ENCODE measurements at places on chromosomes 12 and 14.
A peak's percentile ranks its signal among the peaks of the same experiment; 100 is the strongest.

GRCh38 chr12:57006809-57007475 lies 596 bp upstream of the ZBTB39 start:
- DNase-seq = no peak

- peak; percentile 11 for DNase-seq
Observed at GRCh38 chr14:97218691-97219430, 421.7 kb downstream of the VRK1 start.

GRCh38 chr12:45256721-45257120 lies 40.8 kb downstream of the ANO6 start:
- no peak for DNase-seq

DNA sequence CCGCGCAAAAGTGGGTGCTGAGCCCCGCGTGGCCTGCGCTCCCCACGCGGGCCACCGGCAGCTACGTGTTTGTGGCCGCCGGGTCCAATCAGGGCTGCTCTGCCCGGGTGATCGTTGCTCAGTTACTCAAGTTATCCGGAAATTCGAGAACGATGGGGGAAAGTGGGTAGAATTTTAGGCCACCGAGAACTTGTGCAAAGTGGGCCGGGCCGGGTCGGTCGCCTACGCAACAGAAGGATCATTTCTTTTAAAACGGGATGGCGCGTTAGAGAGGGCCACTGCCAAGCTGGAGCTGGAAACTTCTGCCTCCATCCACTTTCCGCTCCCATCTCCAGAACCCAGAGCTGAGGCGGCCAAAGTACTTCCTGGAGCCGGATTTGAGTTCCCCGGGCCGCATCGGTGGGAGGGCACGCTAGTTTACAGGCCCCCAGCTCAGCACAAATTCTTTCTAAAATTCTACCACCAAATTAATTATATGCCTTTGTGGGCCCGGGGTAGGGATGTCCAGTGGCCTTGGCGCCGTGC lies 3.5 kb downstream of the RFX4 start:
- no peak for DNase-seq

DNA sequence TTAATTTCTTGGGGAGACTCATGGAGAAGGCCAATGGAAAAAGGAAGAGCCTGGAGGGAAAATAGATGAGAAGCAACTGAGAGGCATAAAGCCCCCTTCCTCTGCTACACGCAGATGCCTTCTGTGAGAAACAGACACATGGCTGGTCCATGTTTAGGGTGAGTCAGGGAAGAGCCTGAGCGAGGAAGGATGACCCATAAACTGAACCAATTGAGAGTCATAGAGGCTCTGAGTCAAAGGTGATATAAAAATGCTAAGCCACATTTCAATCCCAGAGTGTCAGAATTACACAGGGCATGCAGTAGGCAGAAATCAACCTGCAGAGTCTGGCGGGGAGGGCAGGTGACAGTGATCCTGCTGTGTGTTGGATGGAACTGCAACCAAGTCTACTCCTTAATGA lies 30.1 kb upstream of the NEDD1 start:
- no peak for DNase-seq

DNA sequence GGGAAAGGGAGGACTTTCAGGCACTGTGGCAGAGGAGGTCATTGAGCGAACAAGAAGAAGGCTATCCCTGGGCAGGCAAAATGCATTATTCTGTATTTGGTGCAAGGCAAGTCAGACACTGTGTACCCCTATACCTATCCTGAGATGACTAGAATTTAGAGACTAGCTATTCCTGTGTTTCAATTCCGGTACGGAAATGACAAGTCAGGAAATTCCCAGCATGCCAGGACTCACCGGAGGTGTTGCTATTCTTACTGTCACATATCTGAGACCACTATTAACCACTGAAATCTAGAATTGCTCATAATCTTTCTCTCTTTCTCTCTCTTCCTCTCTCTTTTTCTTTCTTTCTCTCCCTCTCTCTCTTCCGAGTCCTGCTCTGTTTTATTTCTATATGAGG lies 297.1 kb downstream of the PDZRN4 start:
- DNase-seq = no peak

DNA sequence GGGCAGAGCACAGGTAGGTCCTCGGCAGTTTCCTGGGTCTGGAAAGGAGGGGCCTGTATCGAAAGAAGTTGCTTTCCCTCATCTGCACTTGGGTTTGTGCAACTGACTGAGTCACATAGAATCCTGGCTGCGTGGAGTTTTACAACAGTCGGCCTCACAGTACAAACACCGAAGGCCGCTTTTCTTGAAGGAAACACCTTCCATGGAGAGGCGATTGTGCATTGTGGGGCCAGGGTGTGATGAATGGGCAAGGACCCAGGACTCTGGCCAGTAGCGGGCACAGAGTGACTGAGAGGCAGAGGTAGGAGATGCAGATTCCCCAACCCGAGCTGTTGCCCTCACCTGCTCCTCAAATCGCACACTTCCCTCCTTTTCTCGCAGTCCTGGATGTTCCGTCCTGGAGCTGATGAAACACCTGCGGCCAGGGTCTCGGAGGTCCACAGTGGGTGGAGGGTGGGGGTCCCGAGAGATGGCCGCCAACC lies 7.7 kb downstream of the CCND2 start:
- no peak for DNase-seq

GRCh38 chr14:99671235-99672224 lies 12.6 kb upstream of the CYP46A1 start:
- peak; percentile 46 for DNase-seq

- no peak for DNase-seq
Observed at GRCh38 chr12:85273381-85274314, 6.4 kb upstream of the ALX1 start.

DNA sequence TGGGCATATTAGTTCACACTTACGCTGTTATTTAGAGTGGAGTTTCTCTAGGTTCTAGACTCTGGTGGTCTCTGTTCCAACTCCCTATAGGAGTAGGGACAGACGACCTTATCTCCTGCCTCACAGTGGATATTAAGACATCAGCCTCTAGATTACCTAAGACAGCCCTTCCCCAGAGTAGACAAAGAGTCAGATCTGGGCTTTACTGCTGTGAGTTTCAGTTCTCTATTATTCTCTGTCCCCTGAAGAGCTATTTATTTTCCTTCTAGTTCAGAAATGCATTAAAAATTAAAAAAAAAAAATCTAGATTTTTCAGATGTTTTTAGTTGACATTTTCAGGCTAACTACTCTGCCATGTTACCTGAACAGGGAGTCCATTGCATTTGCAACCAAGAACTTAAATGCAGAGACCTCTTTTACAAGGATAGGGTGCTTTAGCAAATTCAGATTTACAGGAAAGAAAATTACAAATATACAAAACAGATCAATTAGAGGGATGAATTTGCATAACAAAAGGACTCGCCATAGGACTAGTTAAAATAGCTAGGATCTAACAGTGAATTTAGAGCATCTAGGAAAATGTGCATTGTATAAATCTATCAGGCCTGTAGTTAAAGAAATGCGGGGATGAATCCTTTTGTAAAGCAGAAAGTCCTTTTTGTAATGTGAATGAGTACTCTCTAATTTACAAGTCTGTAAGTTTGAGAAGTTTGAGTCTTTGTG lies 381.4 kb downstream of the APAF1 start:
- no peak for DNase-seq

- DNase-seq = no peak
Observed at GRCh38 chr12:102498471-102498870, 18.1 kb upstream of the IGF1 start.

DNA sequence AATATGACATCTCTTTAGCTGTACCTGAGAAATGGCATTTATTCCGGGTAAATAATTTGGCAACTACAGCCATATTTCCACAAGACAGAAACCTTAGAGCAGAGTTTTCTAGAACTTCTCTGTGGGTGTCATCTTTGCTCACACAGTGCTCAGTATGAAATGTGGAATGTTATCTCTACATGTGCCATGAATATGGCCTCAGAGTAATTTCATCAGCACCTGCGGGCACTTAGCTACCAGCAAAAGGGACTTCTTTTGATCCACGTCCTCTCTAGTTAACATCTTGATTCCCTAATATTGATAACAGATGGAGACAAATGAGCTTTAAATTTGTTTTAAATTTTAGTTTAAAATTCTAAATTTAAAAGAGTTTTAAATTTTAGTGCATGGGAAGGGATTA lies 2.9 kb upstream of the ATG14 start:
- no peak for DNase-seq

DNA sequence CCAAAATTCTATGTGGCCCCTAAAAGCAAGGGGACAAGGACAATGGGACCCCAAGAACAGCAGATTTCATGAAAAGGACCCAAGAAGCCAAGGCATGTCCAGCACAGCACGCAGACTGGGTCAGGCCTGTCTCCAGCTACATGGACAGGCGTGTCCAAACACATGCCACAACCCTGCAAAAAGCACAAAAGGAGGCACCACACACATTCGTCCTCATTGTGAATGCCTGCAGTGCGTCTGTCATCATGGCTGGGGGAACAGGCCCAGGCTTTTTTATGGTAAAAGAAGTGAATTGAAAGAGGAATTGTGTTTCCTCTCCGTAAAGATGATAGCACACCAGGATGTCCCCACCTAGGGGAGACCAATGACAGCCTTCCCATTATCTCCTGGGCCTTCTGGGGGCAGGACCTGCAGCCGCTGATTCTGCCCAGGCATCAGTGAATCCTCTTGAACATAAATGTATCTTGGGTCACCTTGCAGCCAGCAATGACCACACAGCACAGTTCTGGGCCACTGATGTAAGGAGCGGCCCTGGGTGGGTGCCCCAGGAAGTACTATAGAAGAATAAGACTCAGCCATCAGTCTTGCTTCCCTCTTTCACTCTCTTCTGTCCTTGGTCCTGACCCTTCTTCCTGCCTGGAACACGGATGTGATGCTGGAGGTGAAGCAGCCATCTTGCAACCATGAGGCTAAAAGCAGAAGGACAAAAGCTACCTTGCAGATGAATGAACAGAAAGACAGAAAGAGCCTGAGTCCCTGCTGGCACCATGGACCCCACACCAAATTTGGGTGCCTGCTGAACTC lies 29.8 kb upstream of the C14orf180 start:
- DNase-seq = no peak

GRCh38 chr12:47909839-47910465 lies 5.2 kb upstream of the VDR start:
- no peak for DNase-seq

DNA sequence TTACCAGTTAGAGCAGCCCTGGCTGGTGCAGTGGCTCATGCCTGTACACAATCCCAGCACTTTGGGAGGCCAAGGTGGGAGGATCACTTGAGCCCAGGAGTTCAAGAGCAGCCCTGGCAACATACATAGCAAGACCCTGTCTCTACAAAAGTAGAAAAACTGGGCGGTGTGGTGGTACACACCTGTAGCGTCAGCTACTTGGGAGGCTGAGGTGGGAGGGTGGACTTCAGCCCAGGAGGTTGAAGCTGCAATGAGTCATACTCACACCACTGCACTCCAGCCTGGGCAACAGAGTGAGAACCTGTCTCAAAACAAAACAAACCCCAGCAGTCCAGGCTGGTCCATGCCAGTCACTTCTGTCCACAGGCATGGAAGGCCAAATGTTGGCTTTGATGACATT lies 7.4 kb downstream of the COX14 start:
- DNase-seq = no peak

DNA sequence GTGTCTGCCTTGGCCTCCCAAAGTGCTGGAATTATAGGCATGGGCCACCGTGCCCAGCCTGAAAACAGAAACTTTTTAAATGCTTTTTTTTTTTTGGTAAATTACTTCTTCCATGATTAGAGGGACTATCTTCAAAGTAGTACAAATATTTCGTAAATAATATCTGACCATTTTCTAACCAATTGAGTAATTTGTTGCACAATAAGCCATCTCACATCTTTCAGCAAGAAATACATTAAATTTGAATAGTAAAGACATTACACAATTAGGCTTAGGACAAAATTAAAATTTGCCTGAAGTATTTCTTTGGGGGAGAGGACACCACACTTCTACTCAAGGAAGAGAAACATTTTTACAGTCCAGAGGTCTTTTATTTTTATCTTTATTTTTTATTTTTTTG lies 84.7 kb upstream of the STRN3 start:
- DNase-seq = no peak

DNA sequence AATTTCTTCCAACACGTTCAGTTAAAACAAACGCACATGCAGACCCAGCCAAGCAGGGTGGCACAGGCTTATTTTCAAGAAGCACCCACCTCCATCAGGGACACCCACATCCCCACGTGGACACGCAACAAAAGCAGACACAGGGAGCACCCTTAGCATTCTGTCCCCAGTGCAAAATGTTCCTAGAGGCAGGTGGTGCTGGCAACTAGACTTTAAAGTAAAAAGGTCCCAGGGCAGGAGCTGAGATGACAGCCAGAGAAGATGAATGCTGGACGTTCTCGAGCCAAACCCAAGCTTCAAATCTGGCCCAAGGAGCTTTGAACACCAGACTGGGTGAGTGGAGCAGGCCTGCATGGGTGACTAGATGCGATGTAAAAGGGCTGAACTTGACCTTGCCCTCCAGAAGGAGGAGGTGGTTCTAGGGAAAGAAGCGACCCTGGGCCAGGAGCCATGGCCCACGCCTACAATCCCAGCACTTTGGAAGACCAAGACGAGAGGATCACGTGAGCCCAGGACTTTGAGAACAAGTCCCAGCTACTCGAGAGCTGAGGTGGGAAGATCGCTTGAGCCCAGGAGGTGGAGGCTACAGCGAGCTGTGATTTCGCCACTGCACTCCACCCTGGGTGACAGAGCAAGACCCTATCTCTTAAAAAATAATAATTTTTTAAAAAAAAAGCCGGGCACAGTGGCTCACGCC lies 47.3 kb downstream of the KDM2B start:
- no peak for DNase-seq

GRCh38 chr14:27739657-27740156 lies 1026.9 kb upstream of the FOXG1 start:
- no peak for DNase-seq

- no peak for DNase-seq
Observed at GRCh38 chr14:96686126-96686525, 111.1 kb upstream of the VRK1 start.

DNA sequence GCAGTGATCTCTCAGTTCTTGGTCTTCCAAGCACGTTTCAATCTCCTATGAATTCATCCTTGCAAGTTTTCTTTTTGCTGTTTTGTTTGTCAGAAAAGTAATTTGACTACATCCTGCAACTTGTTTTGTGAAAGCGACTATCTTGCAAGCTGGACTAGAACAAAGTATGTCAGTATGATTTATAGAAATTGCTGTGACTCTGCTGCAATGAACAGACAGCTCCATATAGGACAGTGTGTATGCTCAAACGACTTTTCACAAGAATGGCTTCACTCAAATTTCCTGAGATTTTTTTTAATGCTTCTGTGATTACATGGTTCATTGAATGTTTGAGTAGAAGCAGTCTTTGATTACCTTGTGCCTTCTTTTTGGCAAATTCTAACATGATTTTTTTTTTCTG lies 123.5 kb upstream of the TRHDE start:
- DNase-seq = no peak

DNA sequence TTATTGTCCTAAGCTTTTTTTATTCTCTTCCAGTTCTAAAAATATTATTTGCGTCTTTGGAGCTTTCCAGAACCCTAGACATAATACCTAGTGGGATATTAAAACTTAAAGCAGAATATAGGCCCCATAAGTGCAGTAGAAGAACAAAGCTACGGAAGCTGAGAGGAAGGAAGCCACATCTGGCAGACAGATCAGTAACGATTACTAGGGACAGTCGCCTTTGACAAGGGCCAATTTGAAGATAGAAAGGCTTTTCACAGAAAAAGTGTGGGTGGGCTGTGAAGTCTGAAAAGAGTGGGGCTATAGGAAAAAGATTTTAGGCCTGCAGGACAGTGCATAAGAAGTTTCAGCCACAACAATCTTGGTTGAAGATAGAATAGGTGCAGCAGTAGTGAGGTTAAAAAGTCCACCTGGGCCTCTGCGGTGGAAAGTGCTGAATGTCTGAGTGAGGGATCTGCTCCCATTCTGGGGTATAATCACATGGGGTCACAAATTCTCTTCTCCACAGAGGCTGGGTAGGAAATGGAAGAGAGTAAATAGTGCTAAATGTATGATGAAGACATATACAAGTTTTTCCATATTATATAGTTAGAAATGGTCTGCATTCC lies 114.5 kb downstream of the CMAS start:
- DNase-seq = no peak
